ENCODE measurements at places on chromosomes 6 and 20.

GRCh38 chr6:30542915-30543314 is 13.4 kb downstream of the GNL1 start:
- DNase-seq, result no peak

- DNase-seq, result no peak
Measured at GRCh38 chr6:111653979-111654378, 48.3 kb upstream of the TRAF3IP2 start.

DNA sequence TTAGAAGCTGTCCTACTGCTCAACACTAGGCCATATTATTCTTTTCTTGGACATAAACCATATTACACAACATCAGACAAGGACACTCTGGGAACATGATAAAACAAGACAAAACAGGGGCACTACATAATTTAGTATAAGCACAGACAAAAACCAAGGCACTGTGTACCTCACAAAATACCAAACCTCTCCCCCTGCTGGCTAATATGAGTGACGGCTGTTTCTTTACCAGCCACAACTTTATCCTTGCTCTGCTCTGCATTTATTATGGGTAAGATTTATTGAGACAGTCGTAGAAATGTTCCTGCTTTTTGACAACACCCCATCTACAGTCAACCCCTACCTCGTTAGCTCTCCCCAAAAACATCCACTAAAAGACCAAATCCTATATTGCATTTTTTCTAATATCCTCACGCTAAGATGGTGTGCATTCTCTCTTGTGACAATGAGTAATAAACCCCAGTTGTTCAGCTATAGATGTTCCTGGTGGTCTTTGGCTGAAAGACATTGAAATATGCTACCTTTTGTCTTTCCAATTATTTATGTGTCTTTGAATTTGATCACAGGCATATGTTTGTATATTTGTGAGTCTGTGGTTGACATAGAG is 23.8 kb upstream of the POLR1H start:
- DNase-seq, result no peak

DNA sequence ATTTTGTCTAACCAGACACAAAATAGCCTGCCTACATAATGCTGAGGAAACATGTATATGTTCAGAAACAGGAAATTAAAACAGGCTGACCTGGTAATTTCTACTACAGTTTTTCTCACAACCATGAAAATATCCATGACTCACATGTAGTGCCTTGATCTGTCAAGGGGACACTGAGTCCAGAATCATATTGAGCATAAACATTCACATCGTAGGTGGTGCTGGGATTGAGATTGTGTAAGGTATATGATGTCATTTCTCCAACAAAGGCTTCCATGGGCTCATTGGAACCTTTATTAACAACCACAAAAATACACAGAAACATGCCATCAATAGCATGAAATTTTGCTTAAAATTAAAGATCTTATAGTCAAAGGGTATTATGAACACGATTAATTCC is 80.9 kb downstream of the COL12A1 start:
- DNase-seq, result no peak

DNA sequence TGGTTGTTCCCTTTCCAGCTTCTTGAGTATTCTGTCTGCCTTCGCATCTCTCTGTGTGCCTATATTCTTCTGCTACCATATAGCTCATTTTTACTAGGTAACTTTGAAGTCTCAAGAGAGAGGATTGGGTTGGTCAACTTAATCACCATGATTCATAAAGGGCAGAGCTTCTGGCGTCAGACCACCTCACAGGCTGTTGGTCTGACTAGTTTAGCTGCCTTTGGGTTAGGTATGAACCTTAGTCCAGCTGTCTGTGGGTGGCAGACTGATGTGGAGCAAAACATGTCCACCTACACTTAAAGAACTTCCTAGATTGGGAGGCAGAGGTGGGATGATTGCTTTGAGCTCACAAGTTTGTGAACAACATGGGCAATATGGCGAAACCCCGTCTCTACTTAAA is 192.2 kb upstream of the SGK1 start:
- DNase-seq, result no peak

DNA sequence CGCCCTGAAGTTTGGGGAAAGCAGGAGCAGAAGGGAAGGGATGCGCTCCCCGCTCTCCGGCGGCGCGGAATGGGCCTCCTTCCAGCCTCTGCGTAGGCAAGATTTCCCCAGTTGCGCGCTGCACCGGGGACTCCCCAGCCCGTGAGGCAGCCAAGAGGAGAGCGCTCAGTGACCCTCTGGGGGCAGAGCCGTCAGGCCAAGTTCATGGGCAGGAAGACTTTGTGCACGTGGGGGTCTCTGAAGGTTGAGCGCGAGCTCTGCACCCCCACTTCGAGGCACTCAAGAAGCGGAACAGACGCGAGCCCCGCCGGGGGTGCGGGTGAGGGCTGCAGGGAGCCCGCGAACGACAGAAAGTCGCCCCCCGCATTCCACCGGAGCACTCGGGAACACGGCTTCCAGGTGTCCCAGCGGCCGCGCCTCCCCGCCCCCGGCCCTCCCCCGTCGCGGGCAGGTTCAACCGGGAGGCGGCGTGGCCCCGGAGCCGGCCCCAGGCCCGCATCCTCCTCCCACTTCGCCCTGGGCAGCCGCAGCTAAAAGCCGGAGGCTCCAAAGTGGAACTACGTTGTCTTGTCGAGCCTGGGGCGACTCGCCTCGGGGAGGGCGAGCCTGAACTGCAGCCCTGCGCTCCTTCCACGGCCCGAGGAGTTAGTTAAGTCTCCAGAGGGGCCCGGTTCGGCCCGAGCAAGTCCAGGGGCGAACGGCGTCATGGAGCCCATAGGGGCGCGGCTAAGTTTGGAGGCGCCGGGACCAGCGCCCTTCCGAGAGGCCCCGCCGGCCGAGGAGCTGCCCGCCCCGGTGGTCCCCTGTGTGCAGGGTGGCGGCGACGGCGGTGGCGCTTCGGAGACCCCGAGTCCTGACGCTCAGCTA is at the start of gene PPP1R3G:
Gene PPP1R3G (plus strand): TSS at position 561 of the 867 bp plus-strand sequence. CDS start 145 bp downstream, at position 706.
- DNase-seq, result no peak

Data from activated CD4-positive, alpha-beta T cell treated with anti-CD3 and anti-CD28 coated beads, Interleukin-2, amount 50 U/mL, for 24 hours (primary cell).